ENCODE measurements at places on chromosomes 2 and 18.

GRCh38 chr2:240162531-240162930, 22.1 kb upstream of the OTOS start:
- no peak for DNase-seq

DNA sequence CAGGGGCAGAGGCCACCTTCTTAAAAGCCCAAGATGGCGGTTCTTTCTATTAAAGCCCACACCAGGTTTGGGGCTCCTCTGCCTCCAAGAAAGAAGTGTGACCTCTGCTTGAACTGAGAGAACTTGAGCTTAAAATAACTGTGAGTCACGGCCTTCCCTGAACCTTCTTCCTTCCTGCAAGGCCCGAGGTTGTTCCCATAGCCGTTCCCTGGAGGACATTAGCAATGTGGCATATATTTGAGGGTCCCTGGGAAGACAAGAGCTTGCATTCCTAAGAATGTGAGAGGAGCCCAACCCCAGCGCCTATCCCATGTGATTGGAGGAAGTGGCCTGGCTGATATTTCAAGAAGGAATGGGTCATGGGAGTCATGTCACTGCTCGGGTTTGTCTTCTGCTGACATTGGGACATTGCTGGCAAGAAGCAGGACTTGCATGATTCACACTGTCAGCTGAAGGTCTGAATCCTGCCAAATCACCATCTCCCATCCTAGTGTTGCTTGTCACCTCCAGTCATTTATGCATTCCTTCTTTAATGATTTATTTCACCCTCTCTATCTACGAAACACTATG, 168.1 kb downstream of the TRIB2 start:
- DNase-seq: no peak

DNA sequence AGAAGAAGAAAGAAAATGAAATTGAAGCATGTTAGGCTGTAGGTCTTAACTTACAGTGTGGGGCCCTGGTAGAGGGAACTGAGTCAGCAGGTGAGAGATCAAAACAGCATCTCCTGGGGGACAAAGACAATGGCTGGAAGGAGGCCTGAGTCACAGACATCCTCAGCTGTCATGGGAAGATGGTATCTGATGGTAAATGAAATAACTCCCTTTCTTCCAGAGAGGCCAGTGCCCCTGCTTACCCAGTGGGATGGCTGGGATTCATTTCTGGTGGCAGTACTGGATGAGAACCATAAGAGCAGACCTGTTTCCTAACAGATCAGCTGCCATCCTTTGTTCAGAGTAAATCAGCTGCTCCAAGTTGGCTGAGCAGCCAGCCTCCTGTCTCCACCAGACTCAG, 251.3 kb upstream of the EPAS1 start:
- no peak for DNase-seq

- DNase-seq: no peak
Measured at GRCh38 chr18:21262244-21262643, 20.2 kb downstream of the GREB1L start.

DNA sequence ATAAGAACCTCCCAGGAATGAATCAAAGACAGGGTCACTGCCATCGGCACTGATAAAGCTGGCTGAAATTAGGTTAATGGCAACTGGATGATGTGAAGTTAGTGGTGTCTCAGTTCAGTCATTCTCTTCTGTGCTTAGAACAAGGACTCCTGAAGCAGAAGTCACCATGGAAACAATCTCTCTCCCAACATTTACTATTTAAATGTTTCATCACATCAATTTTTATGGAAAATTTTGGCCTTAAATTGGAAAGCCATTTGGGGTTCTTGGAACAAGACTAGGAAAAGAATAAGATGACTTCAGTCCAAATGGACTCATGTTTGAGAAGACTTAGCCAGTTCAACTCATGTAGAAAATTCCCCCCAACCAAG, 15.5 kb upstream of the ARL5A start:
- DNase-seq: no peak

DNA sequence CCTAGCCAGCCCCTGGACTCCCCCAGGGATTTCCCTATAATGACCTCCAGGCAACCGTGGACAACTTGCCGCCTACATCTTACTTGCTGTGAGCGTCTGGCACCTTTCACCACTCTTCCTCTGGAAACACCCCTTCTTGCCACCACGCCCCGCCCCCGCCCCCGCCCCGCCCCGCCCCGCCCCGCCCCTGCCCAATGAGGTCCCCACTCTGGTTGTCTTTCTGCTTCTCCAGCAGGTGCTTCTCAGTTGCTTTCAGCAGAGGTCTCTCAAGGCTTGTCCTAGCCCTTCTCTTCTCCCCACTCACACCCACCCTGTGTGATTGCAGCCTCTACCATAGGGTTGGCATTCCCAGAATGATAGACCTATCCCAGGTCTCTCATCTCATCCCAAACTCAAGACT, 214.5 kb downstream of the EN1 start:
- no peak for DNase-seq

- no peak for DNase-seq
Measured at GRCh38 chr2:157468931-157469708, 25.2 kb upstream of the CYTIP start.

- no peak for DNase-seq
Measured at GRCh38 chr2:167187049-167187727, 298.9 kb downstream of the XIRP2 start.

All from endothelial cell (in vitro differentiated cells).